ENCODE measurements at places on chromosomes 5 and 9.

DNA sequence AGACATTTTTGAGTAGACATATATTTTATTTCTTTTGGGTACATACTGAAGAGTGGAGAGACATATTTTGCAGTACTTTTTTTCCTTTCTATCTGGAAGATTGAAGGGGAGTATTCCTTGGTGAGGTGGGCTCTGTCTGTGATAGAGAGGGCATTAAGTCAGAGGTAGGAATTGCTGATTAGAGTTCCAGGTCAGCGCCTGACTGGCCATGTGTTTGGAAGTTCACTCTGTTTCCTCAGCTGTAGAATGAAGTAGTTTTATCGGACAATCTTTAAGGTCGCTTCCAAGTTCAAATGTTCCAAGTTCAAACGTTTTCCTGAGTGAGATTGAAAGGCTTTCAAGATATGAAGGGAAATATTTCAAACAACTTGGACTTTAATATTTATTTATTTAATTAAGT is 45.5 kb downstream of the RASGRF2 start:
- no peak for DNase-seq

DNA sequence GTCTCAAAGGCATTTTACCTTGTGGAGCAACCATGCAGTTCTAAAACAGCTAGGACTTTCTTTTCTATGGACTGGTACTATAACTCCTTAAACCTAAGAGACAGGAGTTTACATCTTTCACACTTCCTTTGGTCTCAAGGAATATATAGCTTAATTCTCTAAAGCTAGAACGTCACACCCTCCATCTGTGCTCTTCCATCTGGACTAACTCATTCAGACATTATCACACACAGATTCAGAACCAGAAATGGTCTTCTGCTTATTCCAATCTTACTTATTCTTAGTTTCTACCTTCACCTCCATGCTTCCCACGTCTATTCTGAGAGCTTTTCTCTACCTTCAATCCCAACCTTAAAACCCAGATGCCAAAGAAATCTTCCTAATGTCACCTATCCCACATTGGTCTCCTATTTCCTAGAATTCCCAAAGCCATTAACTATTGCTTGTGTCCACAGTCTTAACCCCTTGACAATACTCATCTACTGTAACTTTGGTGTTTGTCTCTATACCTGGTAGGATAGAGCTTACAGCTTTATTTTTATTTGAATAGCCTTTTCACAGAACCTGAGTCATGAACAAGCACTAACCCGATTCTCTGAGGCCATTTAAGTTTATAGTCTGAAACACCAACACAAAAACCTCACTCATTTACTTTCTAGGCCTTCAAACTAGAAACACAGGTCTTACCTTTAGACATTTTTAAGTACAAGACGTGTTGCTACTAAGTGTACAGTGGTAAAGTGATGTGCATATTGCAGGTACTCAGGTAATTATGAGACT is 22.8 kb downstream of the CSNK1A1 start:
- no peak for DNase-seq

- no peak for DNase-seq
These were observed 31.0 kb upstream of the HMCN2 start for GRCh38 chr9:130234340-130235260.

DNA sequence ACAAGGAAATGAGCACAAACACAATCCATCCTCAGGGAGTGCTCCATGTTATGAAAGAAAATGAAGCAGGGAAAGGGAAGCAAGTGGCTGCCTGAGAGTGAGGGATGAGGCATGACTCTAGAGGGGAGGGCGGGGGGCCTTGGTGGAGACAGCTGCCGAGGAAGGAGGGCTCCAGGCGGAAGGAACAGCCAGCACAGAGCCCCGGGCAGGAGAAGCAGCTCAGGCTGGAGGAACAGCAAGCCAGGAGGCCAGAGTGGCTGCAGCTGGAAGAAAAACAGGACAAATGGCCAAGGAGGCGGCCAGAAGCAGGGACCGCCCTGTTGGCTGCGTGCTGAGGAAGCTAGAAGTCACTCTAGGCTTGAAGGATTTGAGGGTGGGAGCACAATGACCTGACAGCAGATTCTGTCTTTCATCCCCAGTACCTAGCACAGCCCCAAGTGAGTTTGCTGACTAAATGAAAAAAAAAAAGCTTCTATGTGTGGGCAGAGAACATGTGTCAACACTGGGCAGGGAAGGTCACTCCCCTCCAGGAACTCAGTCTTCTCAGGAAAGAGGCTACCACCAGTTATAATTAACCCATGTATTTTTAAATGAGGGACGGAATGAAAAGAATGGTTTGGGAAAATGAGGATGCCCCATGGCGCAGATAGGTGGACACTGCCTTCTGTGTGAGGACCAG is 142.8 kb downstream of the DCP2 start:
- no peak for DNase-seq

DNA sequence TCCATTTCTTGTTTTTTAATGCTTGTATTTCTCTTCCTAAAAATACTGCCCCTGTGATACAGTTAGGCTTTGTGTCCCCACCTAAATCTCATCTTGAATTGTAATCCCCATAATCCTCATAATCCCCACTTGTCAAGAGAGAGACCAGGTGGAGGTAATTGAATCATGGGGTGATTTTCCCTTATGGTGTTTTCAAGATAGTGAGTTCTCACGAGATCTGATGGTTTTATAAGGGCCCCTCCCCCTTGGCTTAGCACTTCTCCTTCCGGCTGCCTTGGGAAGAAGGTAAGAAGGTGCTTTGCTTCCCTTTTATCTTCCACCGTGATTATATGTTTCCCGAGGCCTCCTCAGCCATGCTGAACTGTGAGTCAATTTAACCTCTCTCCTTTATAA is 227.4 kb downstream of the MAN2A1 start:
- no peak for DNase-seq

- no peak for DNase-seq
These were observed 33.5 kb upstream of the SNAPC3 start for GRCh38 chr9:15389173-15389572.

- no peak for DNase-seq
These were observed 1.6 kb upstream of the PRRC1 start for GRCh38 chr5:127515693-127516440.
